CD4-positive, alpha-beta T cell treated with Interleukin-4 for 4 hours (primary cell): ENCODE measurements at places on chromosomes 13 and 19.

DNA sequence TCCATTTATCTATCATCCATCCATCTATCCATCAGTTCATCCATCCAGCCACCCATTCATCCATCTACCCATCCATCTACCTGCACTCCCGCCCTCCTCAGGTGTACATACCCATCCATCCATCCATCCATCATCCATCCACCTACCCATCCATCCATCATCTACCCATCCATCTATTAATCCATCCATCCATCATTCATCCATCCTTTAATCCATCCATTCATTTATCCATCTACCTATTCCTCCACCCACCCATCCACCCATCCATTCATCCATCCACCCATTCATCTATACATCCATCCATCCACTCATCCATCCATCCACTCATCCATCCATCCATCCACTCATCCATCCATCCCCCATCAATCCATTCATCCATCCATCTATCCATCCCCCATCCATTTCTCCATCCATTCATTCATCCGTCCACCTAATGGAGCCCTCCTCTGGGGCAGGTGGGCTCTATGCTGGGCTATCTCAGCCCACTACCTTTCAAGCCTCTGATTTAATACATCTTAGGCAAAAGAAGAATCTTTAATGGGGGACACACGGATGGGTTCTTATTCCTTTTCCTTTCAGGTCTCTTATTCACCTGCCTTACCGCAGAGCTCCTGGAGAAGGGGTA lies 178.9 kb downstream of the URI1 start:
- no peak for DNase-seq

DNA sequence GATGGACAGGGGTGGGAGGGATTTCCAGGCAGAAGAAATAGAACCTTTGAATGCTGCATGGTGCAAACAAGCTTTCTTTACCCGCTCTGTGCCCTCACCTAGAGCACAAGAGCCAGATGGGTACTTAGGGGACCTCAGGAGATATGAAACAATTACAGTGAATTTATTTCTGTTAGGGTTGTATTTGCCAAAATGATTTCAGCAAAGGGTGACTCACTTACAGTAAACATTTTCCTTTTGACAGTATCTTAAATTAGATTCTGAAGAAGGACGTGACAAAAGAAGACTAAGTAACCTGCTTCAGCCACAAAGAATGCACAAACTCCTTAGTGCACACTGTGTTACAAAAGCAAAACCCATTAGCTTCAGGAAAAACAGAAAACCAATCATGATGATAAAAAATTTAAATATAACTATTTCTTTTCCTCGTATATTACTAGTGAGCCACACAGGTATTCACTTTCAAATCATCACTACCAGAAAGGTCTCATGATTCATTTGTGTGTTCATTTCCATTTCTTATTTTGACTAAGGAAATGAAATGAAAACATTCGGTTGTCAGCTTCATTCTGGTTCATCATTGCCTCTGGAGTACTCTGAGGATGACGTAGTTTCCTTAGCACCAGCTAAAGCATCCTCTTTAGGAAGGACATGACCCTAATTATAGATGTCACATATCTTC lies 158.8 kb downstream of the NHLRC3 start:
- no peak for DNase-seq

- DNase-seq, result no peak
These were observed 121.7 kb downstream of the POSTN start for GRCh38 chr13:37476874-37477273.

DNA sequence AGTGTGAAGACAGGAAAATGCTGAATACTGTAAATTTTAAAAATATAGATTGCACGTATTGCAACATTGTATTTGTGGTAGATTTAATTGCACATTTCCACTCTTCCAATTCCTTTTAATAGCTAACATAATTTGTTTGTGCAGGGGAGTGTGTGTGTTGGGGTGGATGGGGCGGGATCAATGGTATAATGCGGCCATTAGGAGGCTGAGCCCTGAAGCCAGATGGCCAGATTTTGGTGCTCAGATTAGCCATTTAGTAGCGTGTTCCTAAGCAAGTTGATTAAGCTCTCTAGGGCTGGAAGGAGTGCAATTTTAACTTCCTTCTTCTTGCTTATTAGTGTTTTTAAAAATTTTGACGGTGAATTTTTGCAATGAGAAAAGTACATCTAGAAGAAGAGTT lies 5.8 kb downstream of the OXGR1 start:
- DNase-seq, result no peak

DNA sequence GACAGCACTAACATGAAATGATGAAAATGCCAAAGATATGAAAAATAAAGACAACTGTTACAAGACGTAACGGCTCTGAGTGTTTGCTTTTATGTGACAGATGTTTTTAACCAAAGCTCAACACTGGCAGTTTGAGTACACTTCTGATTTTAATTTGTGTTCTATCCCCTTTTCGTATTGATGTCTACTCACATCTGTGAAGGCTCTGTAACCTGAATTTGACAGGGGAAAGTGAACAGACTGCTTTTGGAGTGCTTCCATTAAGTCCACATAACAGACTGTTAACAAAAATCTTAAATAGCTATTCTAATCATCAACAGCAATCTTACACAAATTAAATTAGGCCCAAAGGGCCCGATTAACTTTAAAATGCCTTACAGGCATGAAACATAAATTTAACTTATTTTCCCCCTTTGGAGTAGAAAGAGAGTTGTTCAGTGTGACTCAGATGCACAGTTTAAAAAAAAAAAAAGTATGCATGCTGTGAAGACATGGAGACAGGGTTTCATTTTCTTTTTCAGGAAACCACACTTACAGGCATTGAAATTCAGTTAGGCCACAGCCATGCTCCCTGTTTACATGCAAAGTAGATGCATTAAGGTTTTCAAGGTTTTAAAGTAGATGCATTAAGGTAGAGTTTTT lies 16.3 kb upstream of the RNASEH2B start:
- peak; percentile 68 for DNase-seq

- DNase-seq, result no peak
These were observed 36.5 kb downstream of the SIPA1L3 start for GRCh38 chr19:37943480-37943879.

DNA sequence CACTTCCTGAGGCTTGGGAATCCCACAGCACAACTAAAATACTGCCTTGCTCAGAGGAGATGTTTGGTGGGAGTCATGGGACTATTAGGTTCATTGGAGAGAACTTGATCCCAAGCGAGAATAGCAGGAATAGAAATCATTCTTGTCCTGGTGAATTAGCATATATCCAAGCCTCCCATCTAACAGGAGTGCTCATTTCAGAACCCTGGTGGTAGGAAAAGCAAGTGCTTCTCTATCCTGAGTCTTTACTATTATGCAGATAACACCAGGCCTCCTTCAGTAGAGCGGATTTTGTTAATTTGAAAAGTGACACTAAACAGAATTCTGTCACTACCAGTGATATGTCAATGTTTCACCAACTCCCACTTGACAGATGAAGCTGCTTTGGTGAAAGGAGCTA lies 199.5 kb downstream of the ATP8A2 start:
- no peak for DNase-seq

DNA sequence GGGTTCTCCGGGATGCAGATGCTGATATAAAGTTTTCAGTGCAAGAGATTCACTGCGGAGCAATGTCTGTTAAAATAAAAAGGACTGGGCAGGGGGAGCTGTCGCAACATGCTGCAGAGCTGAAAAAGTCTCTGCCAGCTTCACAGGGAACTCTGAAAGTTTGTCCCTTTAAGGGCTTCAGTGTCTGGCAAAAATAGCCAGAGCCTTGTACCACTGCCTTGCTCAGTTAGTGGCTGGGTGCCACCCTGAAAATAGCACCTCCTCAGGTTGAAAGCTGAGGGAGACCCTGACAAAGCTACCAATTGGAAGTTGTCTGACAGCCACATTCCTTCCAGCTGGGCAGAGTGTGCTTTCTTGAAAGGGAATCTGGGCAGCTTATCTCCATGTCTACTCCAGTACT lies 3.0 kb upstream of the NDFIP2 start:
- no peak for DNase-seq
